ENCODE measurements at places on chromosomes 7 and 10. TPM values are rescaled to one million over a fixed set of nuclear protein-coding genes. Genes with fewer than 3 reads are reported as not detected.

PILRA gene
- 0.38 TPM for total RNA-seq

HPSE2 gene
- not detected for total RNA-seq

CTAGE8 gene
- total RNA-seq: not detected

GDF10 gene
- total RNA-seq: not detected

KLF14 gene
- total RNA-seq: not detected

ZNF804B gene
- not detected for total RNA-seq

PDE6C gene
- total RNA-seq: not detected

HOXA13 gene
- total RNA-seq: not detected

RARRES2 gene
- not detected for total RNA-seq

CNTNAP2 gene
- not detected for total RNA-seq

TRIM50 gene
- not detected for total RNA-seq

POLL gene
- total RNA-seq: 16.7 TPM

IL15RA gene
- total RNA-seq: 17.2 TPM

UBE2D4 gene
- total RNA-seq: 17.3 TPM

DDX56 gene
- 69.9 TPM for total RNA-seq

AKR1B15 gene
- total RNA-seq: not detected

SLC26A5 gene
- total RNA-seq: 0.33 TPM

GBX1 gene
- total RNA-seq: under 0.01 TPM

CAMK2B gene
- total RNA-seq: 0.65 TPM

ARHGAP21 gene
- total RNA-seq: 153 TPM

ZCCHC24 gene
- total RNA-seq: 6.6 TPM

SLC39A12 gene
- not detected for total RNA-seq

TMEM178B gene
- not detected for total RNA-seq

ERVW-1 gene
- not detected for total RNA-seq

ZNF488 gene
- total RNA-seq: 0.10 TPM

AKR1C2 gene
- 8.5 TPM for total RNA-seq

PRSS37 gene
- not detected for total RNA-seq

EVX1 gene
- total RNA-seq: not detected

DPCD gene
- total RNA-seq: 29.4 TPM

C10orf90 gene
- not detected for total RNA-seq

PON3 gene
- 0.19 TPM for total RNA-seq

PRPS1L1 gene
- total RNA-seq: not detected

FGFBP3 gene
- 0.65 TPM for total RNA-seq

PPP1R17 gene
- total RNA-seq: not detected

ZNF503 gene
- 1.7 TPM for total RNA-seq

MGAM2 gene
- total RNA-seq: not detected

ARID5B gene
- total RNA-seq: 15.0 TPM

TAS2R41 gene
- total RNA-seq: not detected

CLCN1 gene
- not detected for total RNA-seq

LRRC4 gene
- total RNA-seq: 2.3 TPM

EN2 gene
- not detected for total RNA-seq

CPN1 gene
- total RNA-seq: not detected

OR6B1 gene
- not detected for total RNA-seq

LIPN gene
- total RNA-seq: not detected

All from vein endothelial cell (primary cell).